HFFc6 (cell line): ENCODE measurements at places on chromosomes 2 and 18. TPM values are rescaled to one million over a fixed set of nuclear protein-coding genes. Genes with fewer than 3 reads are reported as not detected.

GRCh38 chr2:26246818-26247217 is 2.1 kb downstream of the HADHB start:
- DNase-seq = peak; percentile 15

The GALNT14 gene
- total RNA-seq = 0.57 to 1.0 TPM in 2 of 3 replicates, not detected in the other

DNA sequence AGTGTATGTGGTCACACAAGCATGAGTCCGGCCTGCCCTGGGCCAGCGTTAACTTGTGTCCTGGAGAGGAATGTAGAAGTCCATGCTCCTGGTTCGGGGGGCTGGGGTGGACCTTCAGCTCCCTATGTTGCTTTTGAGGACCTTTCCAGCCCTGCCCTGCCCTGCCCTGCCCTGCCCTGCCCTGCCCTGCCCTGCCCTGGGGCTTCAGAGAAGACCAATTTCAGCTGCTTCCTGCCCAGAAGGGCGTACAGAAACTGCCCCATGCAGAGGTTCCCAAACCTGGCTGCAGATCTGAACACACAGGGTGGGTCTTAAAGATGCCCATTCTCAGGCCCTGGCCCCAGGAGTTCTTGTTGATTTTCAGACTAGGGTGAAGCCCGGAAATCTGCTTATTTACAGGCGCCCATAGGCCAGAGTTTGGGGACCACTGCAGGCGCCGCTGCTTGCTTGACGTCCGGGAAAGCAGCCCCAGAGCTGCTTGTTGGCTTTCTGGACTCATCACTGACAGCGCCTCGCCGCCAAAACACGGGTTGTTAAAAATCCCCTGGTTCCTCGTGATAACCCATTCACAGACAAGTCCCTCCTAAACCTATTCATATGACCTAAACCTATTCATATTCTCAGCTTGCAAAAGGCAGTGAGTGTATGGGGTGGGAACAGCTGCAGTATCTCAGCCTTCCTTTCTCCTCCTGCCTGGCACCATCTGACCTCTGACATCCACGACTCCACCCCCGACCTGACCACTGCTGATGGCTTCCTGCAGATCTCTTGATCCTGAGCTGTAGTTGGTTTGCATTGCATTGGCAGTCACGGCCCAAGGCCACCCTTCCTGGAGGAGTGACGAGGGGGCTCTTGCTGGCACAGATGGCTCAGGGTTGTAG is 198.3 kb downstream of the GLI2 start:
- DNase-seq = no peak

DNA sequence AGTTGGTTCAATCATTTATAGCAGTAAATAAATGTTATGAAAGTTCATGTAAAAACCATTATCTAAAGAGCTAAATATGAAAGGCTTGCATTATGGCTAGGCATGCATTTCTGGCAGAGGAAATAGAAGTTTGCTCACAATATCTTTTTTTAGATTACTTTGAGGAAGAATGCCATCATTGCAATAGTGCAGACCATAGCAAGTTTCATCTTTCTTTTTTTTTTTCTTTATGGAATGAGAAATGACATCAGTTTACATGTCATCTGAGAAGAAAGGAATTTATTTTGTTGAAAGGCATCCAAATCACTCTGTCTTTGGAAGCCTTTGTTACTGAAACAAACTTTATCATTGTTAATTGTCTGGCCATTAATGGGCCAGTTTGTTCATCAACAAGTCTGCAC is 74.5 kb upstream of the NCKAP5 start:
- DNase-seq = no peak

- DNase-seq = no peak
Measured at GRCh38 chr2:151438506-151438905, 28.8 kb downstream of the RIF1 start.

GRCh38 chr18:51133580-51134160 is 63.8 kb downstream of the MEX3C start:
- DNase-seq = no peak

The ST6GAL2 gene
- 0.06 to 0.19 TPM in 2 of 3 replicates, not detected in the other for total RNA-seq

- no peak for DNase-seq
Measured at GRCh38 chr2:148933456-148933855, 58.4 kb downstream of the KIF5C start.

DNA sequence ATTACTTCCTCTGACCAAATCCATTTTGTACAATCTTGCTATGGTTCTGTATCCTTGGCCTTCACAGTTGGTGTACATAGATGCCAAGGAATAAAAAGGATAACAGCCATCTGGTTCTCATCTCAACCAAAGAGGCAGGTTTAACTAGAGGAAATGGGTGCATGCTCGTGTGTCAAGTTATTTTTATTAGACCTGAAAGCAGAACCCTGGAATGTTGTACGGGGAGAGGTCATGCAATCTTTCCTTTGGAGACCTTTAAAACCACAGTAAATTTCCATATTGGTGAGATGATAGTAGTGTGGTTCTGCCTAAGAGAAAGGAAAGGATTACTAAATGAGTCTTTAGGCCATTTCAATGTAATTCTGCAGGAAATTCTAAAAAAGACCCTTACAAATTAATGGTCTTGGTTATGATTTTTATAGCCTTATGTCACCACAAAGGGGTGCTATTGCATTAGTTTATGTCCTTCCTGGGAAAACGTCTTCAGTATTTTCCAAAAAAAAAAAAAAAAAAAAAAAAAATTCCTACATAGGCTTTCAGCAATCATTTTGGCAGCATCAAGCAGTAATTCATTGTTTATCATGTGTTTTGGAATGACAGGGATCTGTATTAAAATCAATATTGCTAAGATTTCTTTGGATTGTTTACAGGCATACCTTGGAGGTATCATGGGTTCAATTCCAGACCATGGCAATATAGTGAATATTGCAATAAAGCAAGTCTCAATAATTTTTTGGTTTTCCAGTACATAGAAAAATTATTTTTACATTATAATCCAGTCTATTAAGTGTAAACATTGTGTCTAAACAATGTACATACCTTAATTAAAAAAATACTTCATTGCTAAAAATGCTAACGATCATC is 270.8 kb downstream of the NYAP2 start:
- DNase-seq = peak; percentile 48

The EFR3B gene
- total RNA-seq = 0.31 to 0.65 TPM (median 0.51 TPM) in 3 replicates

The AQP12B gene
- total RNA-seq = not detected in 3 replicates

The UGT1A10 gene
- total RNA-seq = not detected in 3 replicates

DNA sequence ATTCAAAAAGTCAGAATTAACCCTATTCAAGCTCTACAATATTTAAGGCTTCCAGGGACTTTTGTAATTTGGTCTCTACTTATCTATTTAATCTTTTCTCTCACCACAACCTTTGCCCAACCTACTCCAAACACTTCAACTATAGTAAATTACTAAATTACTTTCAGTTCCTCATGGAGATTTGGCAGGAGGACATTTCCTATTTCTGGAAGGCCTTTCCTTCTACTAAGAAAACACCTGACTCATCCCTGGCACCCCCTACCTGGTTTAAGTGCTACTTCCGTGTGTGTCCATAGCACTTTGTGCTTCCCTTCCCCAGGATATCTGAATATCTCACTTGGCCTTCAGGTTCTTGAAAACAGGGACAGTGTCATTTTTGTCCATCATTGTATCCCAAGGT is 96.3 kb downstream of the UPP2 start:
- DNase-seq = no peak

- no peak for DNase-seq
Measured at GRCh38 chr2:20758997-20759396, 63.9 kb downstream of the LDAH start.

GRCh38 chr18:58402951-58403702 is 225.8 kb downstream of the ALPK2 start:
- DNase-seq = no peak

The DGUOK gene
- 60.8 to 70.3 TPM (median 62.8 TPM) in 3 replicates for total RNA-seq

DNA sequence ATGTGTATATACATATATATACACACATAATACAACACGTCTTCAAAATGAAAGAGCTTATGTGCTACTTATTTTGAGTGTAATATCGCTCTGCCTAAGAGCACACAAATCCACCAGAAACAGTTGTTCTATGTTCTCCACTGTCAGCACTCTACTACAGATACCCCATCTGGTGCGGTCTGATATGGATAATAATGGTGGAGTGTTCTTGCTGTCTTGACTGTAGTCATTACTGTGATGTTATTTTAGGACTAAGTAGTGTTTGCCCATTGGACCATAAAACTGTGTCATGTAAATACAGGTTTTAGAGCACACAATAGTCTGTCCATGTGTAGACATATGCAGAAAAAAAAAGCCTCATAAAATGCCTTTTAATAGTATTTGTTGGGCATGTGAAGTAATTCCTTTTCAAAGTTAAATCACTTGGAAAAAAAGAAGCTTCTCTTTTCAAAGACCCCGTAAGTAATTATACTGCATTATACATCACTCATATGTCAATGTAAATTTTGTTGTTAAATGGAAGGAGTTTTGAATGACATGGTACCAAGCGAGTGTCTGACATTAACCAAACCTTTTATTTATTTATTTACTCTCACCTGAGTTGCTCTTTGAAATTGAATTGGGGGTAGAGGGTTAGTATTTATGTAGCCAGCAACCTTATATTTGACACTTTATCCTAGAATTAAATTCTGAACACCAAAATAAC is 1249.2 kb upstream of the ZEB2 start:
- no peak for DNase-seq

DNA sequence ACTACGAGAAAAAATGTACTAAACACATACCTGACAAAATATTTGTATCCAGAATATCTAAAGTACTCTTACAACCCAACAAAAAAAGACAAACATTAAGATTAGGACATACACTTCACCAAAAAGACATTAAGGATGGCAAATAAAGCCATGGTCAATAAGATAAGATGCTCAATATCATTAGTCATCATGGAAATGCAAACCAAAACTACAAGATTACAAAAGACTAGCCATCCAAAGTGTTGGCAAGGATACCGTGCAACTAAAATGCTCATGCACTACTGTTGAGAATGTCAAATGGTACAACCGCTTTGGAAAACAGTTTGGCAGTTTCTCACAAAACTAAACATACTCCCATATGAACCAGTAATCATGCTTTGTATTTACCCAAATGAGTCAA is 29.7 kb downstream of the MAP3K2 start:
- no peak for DNase-seq

DNA sequence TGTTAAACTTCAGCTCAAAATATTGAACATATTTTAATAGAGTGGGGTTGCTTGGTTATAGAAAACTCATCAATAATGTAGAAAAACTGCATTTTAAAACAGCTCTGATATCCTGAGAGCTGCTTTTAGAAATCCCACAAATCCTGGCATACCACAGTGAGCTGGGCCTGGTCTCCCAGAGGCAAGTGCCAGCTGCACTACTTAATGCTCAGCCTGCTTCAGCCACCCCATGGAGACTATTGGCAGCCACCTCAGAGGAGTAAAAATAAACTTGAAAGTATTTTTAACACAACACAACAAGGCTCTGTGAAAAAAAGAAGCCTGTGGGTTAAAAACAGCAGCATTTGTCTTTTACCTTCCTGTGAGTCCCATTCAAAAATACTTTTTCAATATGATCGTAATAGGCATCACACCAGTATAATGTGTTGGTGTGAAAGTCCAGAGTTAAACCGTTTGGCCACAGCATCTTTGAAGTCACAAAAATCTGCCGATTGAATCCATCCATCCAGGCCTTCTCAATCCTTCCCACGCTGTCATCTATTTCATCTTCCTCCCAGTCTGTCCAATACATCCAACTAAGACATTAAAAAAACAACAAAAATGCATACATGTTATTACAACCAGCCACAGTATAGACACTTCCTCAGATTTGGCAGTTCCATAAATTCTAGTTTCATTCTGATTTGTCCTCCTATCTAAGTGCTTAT is 1115.3 kb downstream of the LRP1B start:
- DNase-seq = no peak

GRCh38 chr2:38075507-38076151 is at the start of gene CYP1B1:
Gene CYP1B1 (minus strand): TSS chr2:38076151. CDS start chr2:38075388, 763 bp downstream.
- DNase-seq = no peak

The L3MBTL4 gene
- not detected in 3 replicates for total RNA-seq

DNA sequence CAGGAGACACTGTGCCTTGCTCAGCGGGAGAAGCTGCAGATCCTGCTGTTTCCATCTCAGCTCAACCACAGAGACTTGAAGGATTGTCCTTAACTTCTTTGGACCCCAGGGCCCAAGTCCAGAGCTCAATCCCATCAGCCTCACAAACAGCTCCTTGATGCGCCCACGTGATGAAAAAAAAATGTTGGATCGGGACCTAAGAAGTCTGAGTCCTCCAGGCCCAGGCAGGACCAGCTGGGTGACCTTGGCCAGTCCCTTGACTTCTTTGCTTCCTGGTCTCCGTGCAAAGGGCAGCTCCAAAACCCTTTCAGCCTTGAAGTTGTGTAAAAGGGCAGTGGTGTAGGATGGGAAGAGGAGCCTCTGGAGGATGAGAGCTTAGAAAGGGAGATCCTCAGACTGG is 175.5 kb downstream of the ZFP36L2 start:
- DNase-seq = no peak

DNA sequence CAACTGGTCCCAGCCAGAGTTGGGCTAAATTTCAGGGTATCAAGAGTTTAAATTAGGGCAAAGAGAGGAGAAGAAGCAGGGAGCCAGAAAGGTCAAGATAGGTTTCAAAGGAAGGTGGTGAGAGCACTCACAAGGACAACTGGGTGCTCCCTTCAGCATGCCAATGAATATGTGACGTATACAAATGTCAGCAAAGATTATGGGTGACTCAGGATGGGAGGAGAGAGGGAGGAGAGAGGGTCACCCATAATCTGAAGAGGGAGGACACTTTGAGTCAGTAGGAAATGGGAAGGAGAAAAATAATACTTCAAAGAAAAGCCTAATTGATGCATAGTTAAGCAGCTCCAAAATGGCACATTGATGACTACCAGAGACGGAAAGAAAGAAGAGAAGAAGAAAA is 53.1 kb upstream of the ABCA12 start:
- DNase-seq = no peak

DNA sequence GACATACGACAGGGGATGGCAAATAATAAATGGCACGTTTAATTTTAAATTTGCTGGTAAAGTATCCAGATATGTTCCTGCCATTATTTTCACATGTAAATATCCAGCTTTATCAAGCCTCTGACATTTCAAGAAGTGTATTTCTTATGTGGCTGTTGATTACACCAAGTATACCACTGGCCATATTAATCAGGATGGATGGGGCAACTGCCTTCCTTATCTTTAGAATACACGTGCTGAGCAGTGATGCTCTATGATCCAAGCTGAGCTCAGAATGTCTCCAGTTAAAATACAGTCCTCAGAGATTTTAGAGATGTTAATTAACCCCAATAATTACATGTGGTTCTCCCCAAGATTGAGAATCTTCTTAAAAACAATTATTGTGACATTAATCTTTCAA is 38.3 kb upstream of the RAPGEF4 start:
- DNase-seq = no peak

DNA sequence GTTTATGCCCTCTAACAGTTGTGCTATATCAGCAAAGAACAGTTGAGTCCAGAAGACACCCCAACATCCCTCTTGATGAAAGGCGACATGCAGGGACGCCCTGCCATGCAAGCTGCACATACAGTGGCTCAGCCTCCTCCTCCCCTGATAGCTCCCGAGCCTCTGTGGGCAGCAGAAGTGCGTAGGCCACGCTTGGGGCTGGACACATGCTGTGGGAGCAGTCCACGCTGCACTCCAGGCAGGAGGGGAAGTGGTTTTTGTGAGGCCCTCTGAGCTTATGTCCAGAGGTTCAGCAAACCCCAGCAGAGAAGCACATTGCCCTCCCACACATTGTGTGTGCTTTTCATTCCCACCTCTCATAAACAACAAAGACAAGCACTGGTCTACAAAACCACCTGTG is 162.1 kb downstream of the SEPTIN10 start:
- DNase-seq = no peak
